ENCODE measurements at places on chromosomes 3 and 15.

GRCh38 chr3:2510591-2511145 is 412.0 kb downstream of the CNTN4 start:
- no peak for DNase-seq

- DNase-seq, result no peak
Measured at GRCh38 chr3:52370531-52370930, 54.4 kb downstream of the DNAH1 start.

DNA sequence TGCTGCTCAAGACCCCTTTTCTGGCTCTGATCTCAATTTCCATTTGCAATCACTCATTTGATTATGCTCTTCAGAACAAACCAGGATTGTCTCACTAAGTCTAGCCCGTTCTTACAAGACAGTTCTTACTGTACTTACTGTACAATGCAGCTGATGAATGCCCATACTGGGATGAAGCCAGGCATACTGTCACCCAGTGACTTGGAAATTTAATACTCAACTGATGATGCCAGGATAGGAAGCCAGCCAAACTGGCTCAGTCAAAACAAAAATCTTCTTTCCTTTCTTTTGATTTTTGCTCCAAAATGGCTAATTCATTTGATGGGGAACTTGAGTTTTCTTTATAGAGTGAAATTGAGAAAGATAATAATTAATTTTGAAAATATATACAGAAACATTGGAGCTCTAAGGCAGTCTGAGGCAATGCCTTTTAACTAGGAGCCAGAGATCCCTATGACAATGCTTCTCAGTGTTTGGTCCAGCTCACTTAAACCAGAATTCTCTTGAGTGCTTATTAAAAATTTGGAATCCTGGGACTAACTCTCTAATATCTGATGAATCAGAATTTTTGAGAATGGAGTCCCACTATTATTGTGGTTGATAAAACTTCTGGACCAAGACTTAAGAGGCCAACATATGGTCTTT is 265.6 kb upstream of the THBS1 start:
- no peak for DNase-seq

- no peak for DNase-seq
Measured at GRCh38 chr3:177281292-177282118, 84.2 kb upstream of the TBL1XR1 start.

DNA sequence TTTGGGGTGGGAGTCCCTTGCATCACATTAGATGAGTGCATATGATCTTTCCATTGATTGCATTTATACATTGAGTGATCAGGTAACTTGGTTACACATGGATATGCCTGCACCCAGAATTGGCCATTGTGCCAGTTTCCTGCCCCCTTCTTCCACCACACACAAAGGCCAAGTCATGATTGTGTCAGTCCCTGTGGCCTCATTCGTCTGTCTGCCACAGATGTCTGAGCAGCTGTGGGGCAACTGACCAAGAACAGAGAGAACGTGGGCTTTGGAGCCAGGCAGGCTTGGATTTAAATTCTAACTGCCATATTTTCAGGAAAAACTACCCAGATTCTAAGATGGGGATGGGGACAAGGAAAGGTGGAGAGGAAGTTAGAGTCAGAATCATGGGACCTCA is 27.0 kb downstream of the CCNL1 start:
- DNase-seq, result no peak

- DNase-seq, result no peak
Measured at GRCh38 chr15:80105595-80105994, 46.1 kb downstream of the ZFAND6 start.

DNA sequence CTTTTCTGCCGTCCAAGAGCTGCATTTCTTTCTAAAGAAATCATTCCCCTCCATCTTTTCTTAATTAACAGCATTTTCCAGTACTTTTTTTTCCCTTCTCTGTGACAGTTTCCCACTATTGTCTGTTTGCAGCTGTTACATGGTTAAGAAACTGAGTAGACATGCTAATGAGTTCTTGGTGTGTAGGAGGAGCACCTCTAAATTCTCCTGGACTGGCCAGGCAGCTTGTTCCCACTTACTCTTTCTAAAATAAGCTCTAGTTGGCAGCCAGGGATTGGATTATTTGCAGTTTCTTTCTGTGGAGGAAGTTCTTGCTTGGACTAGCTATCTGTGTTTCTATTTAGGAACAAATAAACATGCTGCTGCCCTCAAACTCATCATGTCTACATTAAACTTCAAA is 235.1 kb upstream of the GAP43 start:
- DNase-seq, result no peak

DNA sequence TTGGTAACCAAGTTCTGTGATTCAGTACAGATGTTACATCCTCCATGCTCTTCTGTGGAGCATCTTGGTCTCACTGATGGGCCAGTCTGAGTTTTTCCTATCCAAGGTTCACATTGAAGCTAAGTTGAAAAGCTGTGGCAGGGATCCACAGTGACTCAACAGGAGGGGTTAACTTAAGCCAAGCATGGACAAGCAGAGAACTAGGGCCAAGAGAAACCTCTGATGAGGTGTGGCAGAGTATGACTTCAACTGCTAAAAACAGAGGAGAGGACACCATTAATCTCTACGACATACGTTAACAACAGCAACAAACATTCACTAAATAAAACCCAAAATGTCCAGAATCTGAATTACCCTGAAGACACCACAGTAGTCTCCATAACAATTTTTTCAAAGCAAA is 268.1 kb upstream of the UBE2E2 start:
- DNase-seq, result no peak

GRCh38 chr3:125644036-125645005 is 49.0 kb upstream of the OSBPL11 start:
- DNase-seq, result no peak

DNA sequence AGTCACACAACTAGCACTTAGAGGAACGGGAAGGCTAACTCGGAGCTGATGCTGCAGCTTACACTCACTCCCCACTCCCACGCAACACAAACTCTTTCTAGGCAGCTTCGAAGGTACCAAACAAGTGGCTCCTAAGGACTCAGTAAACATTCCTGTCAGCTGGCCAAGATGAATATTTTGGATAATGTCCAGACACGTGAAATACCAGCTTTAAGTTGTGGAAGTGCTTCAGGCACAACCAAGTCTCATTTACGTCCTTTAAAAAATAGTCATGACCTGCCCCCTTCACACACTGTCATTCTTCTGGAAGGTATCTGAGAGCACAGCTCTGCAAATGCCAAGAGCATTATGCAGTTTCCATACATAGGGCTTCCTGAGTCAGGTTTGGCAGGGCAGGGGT is 1005.9 kb upstream of the CFAP20DC start:
- DNase-seq, result no peak

DNA sequence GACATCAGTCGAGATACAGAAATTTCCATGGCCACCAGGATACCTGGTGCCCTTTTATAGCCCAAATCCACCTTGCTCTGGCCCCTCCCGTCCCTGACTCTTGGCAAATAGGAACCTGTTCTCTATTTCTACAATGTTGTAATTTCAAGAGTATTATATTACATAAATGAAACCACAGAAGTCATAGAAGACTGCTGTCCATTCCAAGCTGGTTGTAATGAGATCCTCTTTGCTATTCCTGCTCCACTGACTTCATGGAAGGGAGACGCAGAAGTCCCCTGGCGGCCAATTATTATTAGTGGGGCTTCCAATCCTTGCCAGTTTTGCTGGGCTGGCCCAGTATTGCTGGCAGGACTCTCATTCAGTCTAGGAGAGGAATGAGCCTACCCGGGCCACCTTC is 26.6 kb downstream of the DCP1A start:
- no peak for DNase-seq

DNA sequence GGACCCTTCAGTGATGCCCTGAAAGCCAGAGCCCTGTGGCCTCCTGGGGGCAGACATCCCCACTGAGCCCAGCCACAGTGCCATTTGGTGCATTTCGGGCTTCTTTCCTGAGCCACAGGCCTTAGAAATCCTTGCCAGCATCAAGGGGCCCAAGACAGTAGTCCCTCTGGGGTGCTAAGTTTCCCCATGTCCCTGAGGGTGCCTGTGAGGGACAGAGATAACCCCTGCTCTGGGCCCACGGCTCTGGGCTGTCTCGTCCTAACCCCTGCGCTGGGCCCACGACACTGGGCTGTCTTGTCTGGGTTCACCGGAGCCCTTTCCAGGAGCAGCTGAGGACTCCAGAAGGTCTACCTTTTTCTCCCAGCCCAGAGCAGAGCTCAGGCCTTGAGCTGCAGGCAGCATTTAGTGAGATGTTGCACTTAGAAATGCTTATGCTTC is 45.1 kb upstream of the FGD5 start:
- peak; percentile 52 for DNase-seq

DNA sequence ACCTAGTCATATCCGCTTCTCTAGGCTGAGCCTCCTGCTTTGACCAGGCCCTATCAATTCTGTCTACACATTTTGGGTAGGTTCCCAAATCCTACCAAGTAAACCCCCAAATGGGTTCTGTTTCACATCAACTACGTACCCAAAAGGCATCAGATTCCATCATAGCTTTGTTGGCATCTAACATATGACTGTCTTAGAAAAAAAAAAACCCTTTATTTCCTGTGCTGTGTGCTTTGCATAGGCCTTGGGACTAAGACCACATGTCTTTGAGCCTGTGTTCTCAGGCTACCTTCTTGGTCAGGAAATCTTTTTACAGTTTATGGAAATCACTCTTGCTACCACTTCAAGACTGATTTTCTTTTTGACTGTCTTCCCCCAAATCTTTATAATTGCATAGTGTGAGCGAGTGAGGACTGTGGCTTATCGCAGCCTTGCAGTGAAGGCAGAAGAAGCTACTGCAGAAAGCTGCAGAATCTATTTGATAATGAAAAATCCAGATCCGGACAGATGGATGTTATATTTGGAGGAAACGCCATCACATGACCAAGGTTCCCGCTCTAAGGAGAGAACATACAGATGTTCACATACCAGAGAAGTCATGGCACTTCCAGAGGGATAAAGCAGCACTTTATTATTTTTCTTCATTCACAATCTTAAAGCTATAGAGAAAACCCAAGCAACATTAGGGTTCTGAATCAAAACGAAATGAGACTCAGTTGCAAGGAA is 111.2 kb downstream of the EOMES start:
- DNase-seq, result no peak

DNA sequence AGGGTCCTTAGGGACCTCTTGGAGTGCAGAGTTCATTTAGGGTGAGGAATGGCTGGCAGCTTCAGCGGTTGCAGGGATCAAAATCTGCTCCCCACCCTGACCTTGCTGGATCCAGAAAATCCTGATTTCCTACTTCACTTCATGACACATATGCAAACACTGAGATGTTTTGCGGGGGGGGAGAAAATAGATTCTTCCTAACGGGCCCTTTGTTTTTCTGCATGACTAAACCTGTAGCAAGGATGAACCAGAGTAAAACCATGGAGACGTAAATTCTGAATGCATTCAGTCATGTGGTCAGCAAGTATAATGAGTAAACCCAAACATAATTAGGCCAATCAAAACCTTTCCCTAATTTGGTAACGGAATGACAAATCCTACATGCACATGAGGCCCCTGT is 20.0 kb upstream of the RBP1 start:
- DNase-seq, result no peak

GRCh38 chr3:22587446-22587845 is 615.7 kb upstream of the UBE2E2 start:
- no peak for DNase-seq

GRCh38 chr15:49813625-49814024 is 192.8 kb downstream of the DTWD1 start:
- no peak for DNase-seq

DNA sequence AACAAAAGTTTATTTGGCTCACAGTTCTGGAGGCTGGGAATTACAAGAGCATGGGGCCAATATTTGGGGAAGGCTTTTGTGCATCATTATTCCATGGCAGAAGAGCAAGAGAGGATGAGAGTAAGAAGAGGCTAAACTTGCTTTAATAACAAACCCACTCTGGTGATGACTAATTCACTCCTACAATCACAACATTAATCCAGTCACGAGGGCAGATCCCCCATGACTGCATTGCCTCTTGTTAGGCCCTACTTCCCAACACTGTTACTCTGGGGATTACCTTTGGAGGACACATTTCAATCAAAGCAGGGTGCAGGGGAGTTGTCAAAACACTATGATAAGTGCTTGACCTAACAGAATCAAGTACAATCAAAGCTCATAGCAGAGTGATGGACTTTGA is 181.7 kb downstream of the BBX start:
- DNase-seq, result no peak

DNA sequence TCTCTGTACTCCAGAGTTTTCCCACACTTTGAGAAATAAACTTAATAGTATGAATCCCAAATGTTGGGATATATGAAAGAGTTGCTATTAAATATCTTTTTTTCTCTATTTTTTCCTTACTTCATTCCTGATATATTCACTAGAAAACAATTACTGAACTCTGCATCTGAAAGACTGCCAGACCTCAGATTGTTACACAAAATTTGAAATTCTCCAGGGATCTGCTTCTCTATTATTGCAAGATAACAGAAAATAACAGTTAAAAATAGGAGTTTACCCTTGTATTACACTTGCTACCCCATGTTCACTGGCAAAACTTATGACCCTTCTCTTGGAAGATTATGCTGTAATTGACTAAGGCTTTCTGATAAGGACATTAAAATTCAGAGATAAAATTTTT is 11.7 kb upstream of the P3H2 start:
- DNase-seq, result no peak

- DNase-seq, result no peak
Measured at GRCh38 chr3:270688-271087, 74.1 kb downstream of the CHL1 start.

DNA sequence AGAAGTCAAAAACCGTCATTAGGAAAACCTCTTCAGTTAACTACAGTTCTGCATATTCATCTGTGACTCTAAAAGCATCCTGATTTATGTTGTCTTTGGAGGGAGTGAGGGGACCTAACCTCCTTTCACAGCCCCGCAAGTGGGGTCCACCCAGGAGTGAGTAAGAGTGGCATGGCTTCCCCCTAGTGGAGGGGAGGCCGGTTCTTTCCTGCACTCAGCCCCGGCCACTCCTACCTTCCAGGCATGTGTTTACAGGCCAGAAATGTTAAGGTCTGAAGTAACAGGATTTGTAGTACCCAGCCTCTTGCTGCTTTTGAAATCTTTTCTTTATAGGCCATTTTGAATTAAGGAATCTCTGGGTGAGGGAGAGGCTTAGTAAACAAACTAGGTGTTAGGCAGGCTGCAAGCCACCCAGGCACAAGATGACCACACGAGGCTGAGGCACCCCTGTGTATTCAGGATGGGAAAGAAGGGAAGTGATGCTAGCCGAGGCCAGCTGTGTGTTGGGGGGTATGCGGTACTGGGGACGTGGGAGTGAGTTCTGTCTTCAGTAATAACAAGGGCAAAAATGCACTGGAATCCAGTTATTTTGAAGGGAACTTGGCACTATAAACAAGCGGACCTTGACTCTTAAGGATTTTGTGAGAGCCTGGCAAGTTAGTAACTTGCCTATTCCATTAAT is 50.5 kb downstream of the CTDSPL start:
- no peak for DNase-seq

GRCh38 chr3:185760088-185760487 is 64.8 kb downstream of the IGF2BP2 start:
- no peak for DNase-seq

DNA sequence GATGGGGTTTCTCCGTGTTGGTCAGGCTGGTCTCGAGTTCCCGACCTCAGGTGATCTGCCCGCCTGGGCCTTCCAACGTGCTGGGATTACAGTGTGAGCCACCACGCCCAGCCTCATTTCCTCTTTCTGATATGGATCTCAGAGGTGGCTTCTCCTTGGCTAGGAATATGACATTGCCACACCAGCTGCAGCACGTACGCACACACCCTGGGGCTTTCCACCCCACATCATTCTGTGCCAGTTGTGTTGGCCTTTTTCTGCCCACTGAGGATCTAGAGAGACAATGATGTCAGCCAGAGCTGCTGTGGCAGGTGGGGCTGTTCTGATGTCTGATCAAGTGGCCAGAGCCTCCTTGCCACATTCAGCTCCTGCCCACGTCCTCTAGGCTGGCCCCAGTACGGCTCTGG is 29.0 kb downstream of the TMEM45A start:
- no peak for DNase-seq

GRCh38 chr15:74844319-74845207 is 1.6 kb upstream of the ULK3 start:
- no peak for DNase-seq

All from coronary artery (tissue), 2 donors.